Endothelial cell (in vitro differentiated cells): ENCODE measurements at places on chromosomes 6 and 20. TPM values are rescaled to one million over a fixed set of nuclear protein-coding genes. Genes with fewer than 3 reads are reported as not detected.

The BANF2 gene
- total RNA-seq: not detected

The HUS1B gene
- 0.72 TPM for total RNA-seq

The LHFPL5 gene
- total RNA-seq: not detected

The PTK6 gene
- not detected for total RNA-seq

DNA sequence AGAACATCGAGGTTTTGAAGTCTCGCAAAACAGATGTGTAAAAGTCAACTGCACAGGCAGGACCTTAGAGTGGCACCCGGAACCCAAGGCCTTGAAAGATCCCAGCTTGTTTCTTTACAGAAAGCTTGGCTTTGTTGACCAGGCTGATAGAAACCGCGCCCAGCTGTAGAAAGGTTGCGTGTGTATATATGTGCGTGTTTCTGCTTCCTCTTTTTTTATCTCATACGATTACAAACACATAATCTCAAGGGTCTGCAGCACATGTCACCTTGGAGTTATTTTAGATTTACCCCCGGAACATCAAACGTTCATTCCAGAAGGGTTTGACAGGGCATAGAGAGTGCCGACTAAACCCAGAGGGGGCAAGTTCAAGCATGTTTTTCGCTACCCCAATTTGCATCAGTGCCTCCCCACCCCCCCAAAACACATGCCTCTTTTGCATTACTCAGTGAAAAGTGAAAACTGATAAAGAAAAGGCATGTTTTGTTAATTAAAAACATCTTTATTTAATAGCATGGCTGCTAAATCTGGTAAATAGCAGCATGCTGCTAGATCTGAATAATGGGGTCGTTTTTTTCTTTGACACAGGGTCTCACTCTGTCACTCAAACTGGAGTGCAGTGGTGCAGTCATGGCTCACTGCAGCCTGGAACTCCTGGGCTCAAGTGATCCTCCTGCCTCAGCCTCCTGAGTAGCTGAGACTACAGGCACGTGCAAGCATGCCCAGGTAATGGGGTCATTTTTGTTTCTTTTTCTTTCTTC lies 33.2 kb upstream of the NCOA3 start:
- no peak for DNase-seq

GRCh38 chr6:160767647-160768019 lies 65.6 kb downstream of the PLG start:
- DNase-seq: no peak

- DNase-seq: no peak
Measured at GRCh38 chr6:112188906-112189305, 65.5 kb downstream of the LAMA4 start.

- DNase-seq: no peak
Measured at GRCh38 chr6:68279793-68280557, 355.1 kb upstream of the ADGRB3 start.

GRCh38 chr20:62860924-62861691 lies 514 bp downstream of the TCFL5 start:
- peak; percentile 41 for DNase-seq

DNA sequence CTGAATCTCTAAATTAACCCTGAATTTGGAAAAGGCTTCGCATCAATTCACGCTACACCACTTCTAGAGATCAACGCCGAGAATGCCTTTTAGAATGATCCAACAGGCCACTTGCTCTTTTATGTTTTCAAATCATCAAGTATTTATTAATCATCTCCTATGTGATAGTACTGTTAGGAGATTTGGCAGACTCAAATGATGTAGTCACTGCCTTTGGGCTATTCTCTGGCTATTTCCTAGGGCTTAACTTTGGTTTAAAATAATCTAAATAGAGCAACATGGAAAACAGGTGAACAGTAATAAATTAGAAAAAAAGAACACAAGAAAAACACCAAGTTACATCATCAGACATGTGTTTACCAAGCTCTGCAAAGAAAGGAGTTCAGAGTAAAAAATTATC lies 140.3 kb downstream of the TENT5A start:
- no peak for DNase-seq

- no peak for DNase-seq
Measured at GRCh38 chr6:55566036-55566710, 12.8 kb downstream of the HMGCLL1 start.

GRCh38 chr6:143607974-143608373 lies 69.8 kb upstream of the PHACTR2 start:
- DNase-seq: no peak

DNA sequence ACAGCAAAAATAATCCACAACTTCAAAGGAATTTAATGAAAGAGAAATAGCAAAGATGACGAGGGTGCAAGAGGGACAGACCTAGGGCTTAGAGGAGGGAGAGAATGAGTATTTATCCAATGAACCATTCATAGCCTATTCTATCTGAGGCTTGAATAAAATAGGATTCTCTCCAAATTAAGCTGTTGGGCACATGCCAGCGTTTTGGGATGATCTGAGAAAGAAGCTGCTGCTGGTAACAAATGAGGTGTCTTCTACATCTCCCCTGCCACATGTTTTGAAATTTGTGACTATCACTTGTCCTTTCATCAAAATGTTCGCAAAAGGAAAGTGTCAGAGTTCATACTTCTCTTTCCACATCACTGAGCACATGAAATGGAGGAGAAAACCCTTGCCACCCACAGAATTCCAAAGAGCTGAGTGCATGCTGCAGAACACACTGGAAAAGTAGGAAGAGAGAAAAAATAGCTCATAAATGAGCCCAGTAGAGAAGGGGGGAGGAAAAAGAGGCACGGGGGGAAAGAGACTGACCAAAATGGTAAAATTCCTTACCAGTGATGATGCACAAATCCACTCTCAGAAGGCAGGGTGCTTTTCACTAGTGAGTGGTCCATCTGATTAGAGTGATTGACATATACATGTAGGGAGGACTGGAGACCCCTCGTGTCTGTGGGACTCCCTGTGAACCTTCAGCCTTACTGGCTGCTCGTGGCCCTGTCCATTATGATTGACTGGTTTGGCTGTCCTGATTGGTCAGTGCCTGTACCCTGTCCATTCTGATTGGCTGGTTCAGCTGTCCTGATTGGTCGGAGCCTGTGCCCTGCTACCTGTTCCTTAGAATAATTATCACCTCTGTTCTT lies 180.5 kb downstream of the OGFRL1 start:
- DNase-seq: no peak

DNA sequence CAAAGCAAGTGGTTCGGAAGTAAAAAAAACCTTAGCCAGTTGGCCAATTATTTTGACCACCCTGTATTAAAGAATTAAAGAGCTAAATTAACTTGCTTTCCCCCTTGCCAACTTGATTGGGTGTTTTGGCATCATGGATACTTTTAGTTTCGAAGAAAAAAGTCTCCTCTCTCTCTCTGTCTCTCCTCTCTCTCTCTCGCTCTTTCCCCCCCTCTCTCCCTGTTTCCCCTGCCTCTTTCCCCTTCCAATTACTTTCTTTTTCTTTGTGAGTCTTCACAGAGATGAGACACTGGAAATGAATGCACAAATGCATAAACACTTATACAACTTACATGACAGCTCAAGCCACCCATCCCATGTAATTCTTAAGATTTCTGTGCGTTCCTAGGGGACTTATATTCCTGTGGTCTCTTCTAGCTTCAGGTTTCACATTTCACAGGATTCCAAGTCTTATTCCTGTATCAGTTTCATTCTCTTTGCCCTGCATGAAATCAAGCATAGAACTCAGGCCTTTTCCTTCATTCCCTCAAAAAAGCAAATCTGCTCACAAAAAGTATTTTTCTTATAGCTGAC lies 32.9 kb upstream of the EYA4 start:
- DNase-seq: no peak

- no peak for DNase-seq
Measured at GRCh38 chr6:51336185-51336584, 517.5 kb downstream of the TFAP2B start.
